ENCODE measurements at places on chromosomes 1 and 21.

DNA sequence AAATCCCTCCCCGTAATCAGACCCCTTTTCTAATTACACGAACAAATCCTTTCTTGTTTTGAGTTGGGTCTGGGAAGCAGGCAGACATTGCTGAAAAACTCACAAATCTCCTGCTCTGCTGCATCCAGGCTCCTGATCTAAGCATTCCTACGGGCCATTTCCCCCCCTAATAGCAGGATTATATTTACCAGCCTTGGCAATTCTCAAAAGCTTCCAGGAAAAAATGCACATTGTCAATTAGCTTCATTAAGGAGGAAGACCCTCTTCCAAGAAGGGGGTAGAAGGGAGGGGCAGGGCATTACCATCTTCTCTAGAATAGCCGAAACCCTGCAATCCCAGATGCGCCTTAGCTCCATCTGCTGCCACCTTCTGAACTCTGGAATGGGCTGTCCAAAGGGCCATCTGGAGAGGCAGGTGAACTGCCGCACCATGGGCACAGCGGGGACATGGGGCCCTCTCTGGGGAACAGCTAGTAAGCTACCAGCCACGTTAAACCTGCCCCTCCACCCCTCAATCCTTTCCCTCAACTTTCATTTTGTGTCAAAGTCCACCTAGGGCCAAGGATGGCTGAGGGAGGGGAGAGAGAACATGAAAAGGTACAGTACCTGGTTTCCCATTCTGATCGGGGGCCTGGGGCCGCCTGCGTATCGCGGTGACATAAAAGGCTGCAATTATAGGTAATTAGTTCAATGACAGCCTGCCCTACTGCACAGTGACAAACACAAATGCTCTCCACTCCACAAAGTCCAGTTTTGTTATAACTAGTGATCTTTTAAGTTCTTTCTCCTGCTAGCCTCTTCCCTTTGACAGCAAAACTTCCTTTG is 56.8 kb downstream of the MRPL37 start:
- DNase-seq, result no peak

DNA sequence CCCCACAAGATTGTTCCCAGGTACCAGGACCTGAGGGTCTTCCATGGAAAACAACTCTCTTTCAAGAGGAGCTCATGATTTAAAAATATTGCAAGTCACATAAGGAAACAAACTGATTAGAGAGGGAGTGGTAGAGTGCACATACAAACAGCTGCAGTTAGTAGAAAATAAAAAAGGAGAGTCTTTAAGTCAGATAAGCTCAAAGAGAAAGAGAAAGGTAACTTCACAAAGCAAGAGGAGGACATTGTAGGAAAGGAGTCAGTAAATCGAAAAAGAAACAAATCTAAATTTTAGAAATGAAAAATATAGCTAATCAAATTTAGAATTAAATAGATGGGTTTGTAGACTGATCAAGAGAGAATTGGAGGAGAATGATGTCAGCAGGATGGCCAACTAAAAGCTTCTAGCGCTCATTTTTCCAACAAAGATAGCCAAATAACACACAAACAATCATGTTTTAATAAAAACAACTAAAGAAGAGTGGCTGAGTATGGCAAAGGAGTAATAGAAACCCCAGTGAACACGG is 86.1 kb upstream of the CD53 start:
- no peak for DNase-seq

DNA sequence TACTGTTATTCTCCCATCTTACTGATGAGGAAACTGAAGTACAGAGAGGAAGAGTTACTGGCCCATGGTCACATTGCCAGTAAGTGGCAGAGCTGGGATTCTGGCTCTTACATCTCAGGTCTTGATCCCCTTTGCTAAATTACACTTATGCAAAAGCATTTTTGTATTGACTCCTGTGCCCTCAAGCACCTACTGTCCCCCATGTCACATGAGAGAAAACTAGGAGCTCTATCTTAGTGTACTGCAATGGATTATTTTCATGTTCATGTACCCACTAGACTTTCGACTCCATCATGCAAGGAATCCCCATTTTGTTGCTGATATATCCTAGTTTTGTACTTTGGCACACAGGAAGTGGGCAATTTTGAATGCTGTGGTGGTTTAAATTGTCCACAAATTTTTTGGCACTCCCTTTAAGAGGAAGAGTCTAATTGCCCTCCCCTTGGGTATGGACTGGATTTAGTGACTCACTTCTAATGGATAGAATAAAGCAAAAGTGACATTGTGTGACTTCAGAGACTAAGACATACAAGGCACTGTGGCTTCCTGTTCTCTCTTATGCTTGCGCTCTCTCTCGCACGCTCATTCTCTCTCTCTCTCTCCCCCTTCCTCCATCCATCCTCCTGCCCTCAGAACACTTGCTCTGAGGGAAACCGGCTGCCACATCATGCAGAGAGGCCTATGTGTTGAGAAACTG is 43.5 kb upstream of the JAK1 start:
- no peak for DNase-seq

- DNase-seq, result peak; percentile 90
Measured at GRCh38 chr1:27671964-27672749, at the start of gene IFI6. Gene IFI6 (minus strand): TSS chr1:27672192. CDS start chr1:27669314, 2,878 bp downstream.

DNA sequence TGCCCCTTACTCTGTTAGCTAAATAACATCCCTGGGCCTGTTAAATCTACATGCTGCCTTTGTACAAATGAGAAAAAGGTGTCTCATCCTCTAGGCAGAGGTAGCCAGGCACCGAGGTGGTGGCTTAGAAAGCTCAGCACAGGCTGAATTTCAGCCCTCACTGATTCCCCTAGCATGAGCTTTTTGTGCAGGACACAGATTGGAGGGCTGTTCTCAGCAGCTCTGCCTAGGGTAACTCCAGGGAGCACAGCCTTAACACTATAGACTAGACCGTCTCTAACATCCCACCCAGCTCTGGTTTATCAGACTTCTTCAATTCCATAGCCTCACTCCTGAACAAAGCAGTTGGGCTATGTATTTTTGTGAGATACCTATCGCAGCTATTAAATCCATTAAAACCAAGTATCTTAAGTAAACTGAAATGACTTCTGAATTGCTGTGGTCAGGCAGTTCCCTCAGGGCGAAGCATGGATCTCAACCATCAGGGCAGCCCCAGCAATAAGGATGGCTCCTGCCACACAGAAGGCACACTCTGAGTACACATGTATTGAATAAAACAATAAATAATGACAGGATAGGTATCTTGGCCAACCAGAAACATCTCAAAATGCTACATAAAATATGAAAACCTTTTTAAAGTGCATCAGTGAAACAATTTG is 14.8 kb downstream of the S100A6 start:
- DNase-seq, result no peak

GRCh38 chr1:29456685-29457435 is 220.5 kb downstream of the PTPRU start:
- no peak for DNase-seq
